ENCODE measurements at places on chromosomes 4 and X.

- DNase-seq = no peak
These were observed 110.0 kb downstream of the CBR4 start for GRCh38 chr4:168900080-168900479.

DNA sequence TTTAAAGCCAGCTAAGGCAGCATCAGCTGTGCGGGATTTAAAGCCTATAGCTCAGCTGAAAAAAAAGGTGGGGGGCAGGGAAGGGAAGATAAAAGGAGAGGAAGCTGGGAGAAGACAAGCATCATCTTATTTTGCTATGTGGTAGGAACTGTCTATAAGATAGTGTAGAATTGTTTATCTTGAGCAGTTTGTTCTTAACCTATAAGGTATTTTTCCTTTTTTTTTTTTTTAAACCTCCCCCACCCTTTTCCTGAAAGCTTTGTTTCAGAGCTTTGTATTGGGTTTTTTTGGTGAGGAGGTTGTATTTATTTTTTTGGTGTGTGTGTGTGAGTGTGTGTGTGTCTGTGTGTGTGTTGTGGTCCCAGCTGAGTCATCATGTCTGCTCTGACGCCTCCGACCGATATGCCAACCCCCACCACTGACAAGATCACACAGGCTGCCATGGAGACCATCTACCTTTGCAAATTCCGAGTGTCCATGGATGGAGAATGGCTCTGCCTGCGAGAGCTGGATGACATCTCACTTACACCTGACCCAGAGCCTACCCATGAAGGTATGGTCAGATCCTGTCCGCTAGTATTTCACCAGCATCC is 531 bp downstream of the RUFY3 start:
- DNase-seq = peak; percentile 40

- no peak for DNase-seq
These were observed 35.5 kb upstream of the ADH4 start for GRCh38 chr4:99179626-99180025.

GRCh38 chr4:4509521-4509920 is 32.3 kb downstream of the STX18 start:
- DNase-seq = no peak

DNA sequence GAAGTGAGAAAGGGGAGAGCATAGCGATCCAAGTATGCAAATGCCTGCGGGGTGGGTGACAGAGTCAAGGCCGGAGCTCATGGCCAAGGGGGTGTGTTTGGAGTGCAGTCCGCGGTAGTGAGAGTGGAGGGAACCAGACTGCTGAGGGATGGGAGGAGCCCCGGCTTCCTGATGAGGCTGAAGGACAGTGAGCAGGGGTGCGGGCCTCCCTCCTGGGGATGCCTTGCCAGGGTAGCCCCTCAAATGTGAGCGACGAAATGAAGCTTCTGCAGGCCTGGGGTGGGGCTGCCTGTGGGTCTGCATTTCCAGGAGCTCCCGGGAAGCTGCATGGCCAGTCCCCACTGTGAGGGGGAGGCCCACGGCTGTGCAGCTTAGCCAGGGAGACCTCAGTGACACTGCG is 45.0 kb downstream of the PSAPL1 start:
- no peak for DNase-seq

DNA sequence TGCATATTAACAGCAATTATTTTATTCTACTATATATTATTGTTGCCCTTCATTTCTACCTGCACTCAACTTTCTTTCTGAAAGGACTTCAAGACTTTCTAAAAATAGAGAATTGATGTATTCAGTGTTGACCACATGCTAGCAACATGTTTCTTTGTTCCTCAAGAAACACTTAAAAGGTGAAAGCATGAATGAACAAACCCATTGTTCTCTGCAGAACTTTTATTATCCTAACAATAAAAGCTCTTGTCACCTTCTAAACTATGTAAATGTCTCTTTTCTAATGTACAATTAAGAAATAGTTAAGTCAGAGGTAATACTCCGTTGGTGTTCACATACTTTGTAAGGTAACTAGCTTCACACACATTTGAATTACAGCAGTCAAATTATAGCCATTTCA is 638.7 kb downstream of the FSTL5 start:
- DNase-seq = no peak

GRCh38 chrX:21559417-21559816 is 98.7 kb downstream of the KLHL34 start:
- DNase-seq = no peak

DNA sequence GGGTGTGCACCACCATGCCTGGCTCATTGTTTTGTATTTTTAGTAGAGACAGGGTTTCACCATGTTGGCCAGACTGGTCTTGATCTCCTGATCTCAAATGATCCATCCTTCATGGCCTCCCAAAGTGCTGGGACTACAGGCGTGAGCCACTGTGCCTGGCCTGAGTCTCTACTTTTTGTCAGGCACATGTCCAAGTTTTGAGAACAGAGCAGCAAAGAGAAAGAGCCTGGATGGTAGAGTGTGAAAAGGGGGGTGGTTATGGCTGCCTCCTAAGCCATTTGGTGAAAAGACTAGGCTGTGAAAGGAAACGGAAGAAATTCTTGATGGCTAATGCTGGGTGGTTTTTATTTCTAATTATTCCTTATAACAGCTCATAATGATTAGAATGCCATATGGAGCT is 63.4 kb downstream of the GAB1 start:
- DNase-seq = no peak

GRCh38 chr4:144732584-144733428 is 86.8 kb downstream of the HHIP start:
- no peak for DNase-seq

DNA sequence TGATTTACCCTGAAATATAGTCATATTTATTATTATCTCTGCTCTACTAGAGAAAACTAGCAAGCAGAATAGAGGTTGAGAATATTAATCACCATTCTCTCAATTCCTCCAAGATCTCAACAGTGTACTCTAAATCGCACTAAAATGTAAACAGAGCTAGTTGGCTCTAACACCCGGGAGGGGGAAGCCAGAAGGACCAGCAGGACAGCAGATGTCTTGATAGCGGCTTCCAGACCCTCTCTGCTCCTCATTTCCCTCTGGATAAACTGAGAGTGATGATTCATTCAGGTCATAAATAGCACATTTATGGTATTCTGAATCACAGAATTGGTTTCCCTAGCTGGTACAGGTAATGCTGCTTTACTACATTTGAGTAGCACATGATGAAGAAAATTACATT is 82.5 kb downstream of the TBC1D9 start:
- no peak for DNase-seq

GRCh38 chr4:179486570-179487335 is 2044.5 kb upstream of the AGA start:
- DNase-seq = no peak

DNA sequence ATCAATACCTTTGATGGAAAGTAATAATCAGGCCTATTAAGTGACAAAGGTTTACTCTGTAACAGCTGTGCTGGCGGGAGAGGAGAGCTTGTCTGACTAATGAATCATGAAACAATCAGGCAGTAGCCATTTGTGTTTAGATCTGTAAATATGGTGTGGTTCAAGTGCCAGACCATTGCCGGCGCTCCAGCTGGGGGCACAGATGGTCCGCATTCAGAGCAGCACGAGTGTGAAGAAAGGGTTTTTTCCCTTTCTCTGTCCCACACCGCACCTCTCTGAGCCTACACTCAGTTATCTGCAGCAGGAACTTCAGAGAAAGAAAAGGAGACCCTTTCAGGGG is 111.3 kb upstream of the PAQR3 start:
- no peak for DNase-seq

DNA sequence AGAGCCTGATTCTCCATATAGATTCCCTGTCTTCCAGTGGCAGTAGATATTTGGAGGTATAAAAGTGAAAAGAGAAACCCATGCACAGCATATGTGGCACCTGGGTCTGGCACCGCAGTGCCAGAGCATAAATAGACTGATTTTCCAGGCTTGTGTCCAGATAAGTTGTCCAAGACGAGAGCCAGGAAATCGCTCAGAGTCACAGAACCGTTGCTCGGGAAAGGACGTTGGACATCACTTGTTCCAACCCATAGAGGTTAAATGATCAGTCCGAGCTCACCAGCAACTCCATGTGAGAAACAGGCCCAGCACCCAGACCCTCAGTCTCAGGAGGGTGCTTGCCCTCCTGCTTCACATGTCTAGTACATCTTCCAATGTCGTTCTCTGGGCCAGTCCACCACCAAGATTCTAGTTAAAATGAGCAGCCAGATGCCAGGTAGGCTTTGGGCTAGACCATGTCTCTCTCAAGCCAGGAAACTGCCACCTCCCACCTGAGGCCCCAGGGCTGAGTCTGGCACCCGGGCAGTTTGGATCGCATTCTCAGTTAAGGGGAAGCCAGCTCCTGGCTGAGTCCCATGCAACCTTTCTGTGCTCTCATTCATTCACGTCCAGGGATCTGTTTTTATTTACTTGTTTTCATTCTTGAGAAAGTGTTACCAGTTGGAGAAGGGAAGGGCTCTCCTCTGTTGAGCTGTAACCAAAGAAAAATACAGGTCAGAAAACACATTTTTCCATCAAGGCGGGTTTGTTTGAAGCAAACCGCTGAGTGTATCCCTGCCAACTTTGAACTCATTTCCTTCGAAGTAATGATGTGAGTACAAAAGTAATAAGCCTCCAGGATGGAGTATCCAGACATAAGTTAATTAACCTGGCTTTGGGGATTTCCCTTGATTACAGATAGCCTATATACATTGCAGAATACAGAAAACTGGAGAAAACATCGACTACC is 91.7 kb downstream of the PHOX2B start:
- no peak for DNase-seq

DNA sequence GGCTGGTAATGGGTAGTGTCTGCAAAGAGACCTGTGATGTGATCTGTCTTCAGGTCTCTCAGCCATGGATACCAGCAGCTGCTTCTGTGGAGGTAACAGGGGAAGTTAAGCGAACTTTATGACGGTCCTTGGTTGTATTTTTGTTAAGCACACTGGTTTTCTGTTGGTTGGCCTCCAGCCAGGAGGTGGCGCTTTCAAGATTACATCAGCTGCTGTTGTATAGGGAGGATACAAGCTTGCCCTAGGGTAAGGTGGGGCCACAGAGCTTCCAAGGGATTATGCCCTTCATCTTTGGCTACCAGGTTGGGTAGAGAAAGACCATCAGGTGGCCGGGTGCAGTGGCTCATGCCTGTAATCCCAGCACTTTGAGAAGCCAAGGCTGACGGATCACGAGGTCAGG is 834.2 kb upstream of the GALNTL6 start:
- DNase-seq = no peak

- DNase-seq = no peak
These were observed 200.3 kb downstream of the PDGFC start for GRCh38 chr4:156771171-156771837.

DNA sequence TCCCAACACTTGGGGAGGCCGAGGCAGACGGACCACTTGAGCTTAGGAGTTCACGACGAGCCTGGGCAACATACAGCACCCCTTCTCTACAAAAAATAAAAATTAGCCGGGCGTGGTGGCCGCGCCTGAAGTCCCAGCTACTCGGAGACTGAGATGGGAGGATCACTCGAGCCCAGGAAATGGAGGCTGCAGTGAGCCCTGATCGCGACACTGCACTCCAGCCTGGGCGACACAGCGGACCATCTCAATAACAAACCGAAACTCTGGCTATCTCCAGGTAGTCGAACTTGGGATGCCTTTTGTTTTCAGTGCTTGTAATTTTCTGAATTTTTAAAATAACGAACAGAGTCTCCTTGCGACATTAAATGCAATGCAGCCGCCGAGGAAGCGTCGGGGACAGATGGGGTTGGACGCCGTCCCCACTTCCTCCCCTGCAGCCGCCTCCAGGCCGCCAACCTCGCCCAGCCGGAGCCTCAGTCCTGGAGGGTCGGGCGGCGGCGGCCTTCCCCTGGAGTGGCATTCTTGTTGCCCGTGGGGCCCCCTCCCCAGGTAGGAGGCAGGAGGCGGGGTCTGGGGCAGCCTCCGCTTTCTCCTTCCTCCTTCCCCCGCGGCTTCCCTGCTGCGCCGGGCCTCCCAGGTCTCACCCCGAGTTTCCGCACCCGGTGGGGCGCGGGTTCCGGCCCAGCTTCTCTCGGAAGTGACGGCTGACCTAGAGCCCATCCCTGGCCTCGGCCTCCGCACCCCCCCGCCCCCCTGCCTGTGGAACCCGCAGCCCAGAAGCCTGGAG is 14.6 kb downstream of the HMX1 start:
- no peak for DNase-seq

DNA sequence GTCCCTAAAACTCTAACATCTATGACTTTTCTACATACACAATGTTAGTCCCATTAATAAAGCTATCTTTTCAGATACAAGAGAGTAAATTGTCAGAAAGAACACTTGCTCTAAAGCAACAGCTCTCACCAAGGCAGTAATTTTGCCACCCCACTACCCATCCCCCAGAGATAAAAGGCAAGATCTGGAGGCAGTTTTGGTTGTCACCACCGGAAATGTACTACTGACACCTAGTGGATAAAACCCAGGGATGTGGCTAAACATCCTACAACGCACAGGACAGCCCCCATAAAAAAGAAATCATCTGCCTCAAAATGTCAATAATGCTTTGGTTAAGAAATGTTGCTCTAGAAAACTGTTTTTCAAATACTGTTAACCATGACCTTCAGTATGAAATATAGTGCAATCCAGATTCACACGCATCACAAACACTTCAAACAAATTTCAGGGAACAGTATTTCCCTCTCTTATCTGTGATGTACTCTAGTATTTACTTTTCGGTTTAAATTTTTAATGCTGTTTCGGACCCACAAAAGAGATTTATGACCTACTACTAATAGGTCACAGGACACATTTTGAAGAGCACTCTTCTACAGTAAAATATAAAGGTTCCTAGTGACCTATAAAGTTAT is 5.1 kb downstream of the FBXL5 start:
- peak; percentile 50 for DNase-seq

DNA sequence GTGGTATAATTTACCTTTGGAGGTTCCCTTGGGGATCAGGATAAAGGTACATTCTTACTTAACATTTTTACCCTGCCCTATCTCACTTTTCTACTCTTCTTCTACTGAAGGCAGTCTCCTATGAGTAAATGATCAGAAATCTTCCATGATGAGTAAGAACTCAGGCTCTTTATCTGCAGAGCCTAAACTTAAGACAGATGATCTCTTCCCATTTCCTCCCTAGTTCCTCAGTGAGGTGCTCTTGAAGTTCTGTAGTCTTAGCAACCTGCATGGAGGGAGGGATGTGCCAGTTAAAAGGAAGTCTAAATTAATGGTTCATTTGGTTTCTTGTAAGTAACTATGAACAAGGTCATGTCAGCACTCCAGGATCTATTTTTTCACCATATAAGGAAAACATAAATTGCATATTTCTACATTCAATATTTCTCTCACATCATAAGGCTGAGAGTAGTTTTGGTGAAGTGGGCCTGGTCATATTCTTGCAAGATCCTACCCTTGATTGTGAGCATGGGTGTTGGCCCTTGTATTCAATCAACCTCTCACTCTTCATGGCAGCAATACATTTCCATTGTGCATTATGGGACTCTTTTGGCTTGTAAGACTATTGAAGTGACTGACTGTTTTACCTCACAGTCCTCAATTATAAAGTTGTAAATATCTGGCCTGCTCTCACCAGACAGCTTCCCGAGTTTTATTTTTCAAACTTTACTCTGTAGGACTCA is 295.5 kb downstream of the SLC7A11 start:
- no peak for DNase-seq

GRCh38 chr4:111761531-111761930 is 383.7 kb upstream of the FAM241A start:
- no peak for DNase-seq
